ENCODE measurements at places on chromosomes 4 and X.

GRCh38 chrX:78429172-78429571 lies 101.8 kb upstream of the CYSLTR1 start:
- DNase-seq, result no peak

GRCh38 chr4:7467471-7467870 lies 32.7 kb upstream of the PSAPL1 start:
- no peak for DNase-seq

- DNase-seq, result no peak
Measured at GRCh38 chr4:46945062-46945461, 36.0 kb upstream of the COX7B2 start.

DNA sequence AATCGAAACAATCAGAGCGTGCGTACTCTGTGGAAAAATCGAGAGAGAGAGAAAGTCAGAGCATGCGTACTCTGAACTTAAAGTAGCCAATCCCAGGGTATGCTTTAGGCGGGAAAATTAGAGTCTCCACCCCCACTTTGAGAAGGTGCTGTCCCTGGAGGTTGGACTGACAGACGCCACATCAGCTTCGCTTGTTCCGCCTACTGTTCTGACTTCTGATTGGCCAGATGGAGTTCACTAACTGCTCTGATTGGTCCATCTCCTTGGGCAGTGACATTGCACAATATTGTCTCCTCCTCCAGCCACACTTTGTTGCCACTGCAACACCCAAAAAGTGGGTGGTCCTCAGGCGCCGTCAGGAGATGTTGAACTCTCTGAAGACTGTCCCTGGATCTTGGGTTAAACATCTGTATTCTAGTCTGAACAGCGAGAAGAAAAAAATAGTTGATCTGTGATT lies at the start of gene SSX5:
Gene SSX5, minus strand, starts transcription at position 51 of the 457 bp plus-strand sequence. CDS start 1,437 bp downstream, outside the sequence.
- no peak for DNase-seq

- no peak for DNase-seq
Measured at GRCh38 chr4:98113012-98113411, 30.3 kb downstream of the STPG2 start.

- DNase-seq, result no peak
Measured at GRCh38 chr4:86482306-86483172, 111.6 kb upstream of the PTPN13 start.

DNA sequence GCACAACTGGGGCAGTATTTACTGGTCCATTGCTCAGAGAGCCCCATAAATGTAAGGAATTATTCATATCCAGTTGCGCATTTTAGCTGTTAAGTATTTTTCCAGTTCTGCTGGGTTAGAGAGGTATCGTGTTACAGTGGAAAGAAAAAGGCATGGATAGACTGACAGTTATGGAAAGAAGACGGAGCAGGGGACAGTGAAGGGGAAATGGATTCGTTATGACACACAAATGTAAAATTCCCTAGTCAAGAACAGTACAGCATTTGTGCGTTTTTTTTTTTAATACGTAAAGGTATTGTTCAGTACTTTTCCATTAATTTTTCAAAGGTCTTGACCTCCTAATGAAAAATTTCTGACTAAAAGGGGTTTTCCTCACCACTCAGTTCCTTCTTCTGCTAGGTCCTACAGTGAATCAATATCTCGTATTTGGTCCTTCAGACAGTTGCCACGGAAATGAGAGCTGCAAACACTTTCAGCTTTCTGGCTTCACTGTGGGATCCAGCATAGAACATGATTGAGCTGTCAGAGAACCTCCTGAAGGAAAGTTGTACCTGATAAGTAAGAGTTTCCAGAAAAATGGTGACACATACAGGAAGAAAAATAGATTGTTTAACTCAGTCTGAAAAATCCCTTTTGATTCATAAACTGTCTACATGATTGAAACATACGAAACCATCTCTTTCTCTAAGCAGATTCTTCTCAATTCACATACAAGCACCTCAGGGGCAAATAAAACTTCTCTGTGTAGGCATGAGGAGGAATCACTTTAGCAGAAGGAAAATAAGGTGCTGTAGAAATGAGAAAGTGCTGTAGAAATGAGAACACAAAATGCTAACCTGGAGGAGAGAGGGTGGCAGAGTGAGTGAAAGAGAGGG lies 21.8 kb upstream of the BBS12 start:
- no peak for DNase-seq

- no peak for DNase-seq
Measured at GRCh38 chr4:148376151-148376550, 66.1 kb downstream of the NR3C2 start.

DNA sequence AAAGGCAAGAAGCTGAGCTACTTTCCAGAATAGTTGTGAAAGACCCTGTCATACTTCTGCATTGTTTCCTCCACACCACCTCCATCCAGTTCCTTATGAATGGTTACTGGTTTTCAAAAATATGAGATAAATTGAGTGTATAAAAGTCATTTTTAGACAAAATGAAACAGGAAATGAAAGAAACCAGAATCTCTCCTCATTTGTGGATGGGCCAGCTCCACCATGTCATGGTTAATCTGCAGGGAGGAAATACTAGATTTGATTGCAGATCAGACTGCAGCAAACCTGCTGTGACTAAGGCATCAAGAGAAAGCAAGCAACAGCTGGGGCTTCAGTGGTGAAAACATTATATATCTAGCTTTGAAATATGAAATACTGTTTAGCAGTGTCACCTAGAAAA lies 23.8 kb downstream of the F9 start:
- no peak for DNase-seq

All from RCC 7860 (cell line).